Activated CD4-positive, alpha-beta memory T cell treated with anti-CD3 and anti-CD28 coated beads, Interleukin-2, amount 10 ng/mL, durations not matched to agents 7 days and 5 days (primary cell): ENCODE measurements at places on chromosomes 7 and 10. TPM values are rescaled to one million over a fixed set of nuclear protein-coding genes. Genes with fewer than 3 reads are reported as not detected.
A peak's percentile ranks its signal among the peaks of the same experiment; 100 is the strongest.

GRCh38 chr7:44311561-44312495 is 13.6 kb downstream of the CAMK2B start:
- peak; percentile 10 for DNase-seq

- peak; percentile 84 for DNase-seq
These were observed 37.5 kb downstream of the GDI2 start for GRCh38 chr10:5775685-5776084.

DNA sequence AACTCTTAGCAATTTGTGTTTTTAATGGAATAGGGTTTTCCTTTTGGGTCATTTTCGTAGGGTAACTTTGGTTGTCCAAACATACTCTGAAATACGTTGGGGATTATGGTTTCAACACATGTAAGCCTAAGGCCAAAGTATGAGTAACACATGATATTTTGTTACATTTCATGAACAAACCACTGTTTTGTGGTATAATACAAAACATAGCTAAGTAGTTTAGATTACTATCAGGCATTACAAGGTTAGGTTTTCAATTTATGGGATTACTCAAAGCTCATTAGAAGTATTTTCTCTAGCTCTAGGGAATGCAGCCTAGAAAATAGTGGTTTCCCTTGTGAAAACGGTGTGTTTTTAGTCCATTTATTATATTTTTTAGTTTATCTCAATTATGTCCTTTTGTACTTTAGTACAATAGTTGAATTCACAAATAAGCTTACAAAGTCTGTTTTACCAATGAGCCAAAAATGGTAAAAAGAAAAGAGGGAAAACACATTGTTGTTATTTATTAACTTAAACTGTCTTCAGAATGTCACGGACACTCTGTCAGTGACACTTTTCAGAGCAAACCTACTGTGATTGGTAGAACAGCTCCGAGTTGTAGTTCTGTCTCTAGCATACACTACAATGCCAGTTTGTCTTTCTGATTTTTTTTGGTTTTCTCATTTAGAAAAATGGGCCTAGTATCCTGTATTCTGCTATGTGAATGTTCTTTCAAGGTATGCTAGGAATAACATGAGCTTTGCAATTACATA is 473.7 kb downstream of the SUGCT start:
- no peak for DNase-seq

- DNase-seq = no peak
These were observed 17.3 kb upstream of the C10orf95 start for GRCh38 chr10:102468683-102469082.

DNA sequence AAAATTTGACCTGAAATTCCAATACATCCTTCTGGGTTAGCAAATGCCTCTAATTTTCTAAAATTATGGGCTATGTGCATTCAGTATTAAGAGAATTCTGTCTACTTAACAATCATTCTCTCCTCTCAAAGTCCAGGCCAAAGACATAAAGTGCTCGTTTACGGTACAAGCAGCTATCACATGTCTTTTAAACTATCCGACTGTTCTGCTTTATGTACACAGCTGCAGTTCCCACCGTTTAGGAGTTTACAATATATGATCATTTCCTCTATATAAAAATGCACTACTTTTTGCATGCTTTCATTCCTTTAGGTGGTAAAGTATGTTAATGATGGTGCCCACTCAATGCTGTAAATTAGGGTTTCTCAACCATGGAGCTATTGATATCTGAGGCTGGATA is 34.0 kb downstream of the CDK6 start:
- no peak for DNase-seq

DNA sequence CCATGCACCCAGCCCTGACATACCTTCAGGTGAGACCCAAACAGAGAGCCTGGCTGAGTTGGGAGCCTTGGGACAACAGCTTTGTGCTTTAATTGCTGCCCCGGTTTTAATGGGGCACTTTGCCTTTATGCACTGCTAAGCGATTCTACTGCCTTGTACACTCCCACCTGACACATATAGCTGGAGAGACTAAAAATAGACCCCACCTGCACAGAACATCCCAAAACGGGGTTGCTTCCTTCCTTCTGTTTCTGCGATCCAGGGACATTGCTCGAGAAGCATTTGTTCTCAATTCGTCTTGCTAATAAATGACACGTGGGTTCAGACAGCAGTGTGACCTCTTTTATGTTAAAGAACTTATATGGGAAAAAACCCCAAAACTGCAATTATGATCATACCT is 258.8 kb upstream of the MYO3A start:
- no peak for DNase-seq

GRCh38 chr10:63480237-63480636 is 14.5 kb upstream of the JMJD1C start:
- DNase-seq = no peak

- no peak for DNase-seq
These were observed 102.1 kb downstream of the DOCK4 start for GRCh38 chr7:112104120-112104519.

- no peak for DNase-seq
These were observed 164.2 kb upstream of the DPP6 start for GRCh38 chr7:153887749-153888569.

DNA sequence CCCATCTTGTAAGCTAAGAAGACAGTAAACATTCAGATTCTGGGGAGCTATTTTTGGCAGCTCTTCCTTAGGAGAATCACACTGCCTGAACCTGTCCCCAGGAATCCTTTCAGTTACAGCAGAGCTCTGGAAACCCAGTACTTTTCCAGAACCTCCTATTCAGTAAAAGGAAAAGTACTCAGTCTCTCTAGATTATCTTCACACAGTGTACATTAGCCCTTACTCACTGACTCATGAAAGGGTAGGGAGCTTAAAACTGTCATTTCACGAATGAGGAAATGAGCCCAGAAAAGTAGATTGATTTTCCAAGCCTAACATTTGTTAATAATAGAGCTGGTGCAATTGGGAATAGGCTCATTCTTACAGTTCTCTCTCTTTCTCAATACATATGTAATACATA is 3.9 kb upstream of the CNNM1 start:
- no peak for DNase-seq

GRCh38 chr7:130301501-130302020 is 8.6 kb downstream of the CPA4 start:
- DNase-seq = no peak

DNA sequence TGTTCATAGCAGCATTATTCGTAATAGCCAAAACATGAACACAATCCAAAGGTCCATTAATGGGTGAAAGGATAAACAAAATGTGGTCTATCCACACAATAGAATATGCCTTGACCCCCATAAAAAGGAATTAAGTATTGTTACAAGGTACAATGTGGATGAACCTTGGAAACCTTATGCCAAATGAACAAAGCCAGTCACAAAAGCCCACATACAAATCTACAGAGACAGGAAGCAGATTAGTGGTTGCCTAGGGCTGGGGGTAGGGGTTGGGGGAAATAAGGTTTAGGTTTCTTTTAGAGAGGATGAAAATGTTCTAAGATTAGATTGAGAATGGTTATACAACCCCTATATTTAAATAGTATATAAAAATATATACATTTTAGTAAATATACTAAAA is 34.8 kb downstream of the PIP4K2A start:
- no peak for DNase-seq

GNGT1 gene
- not detected for total RNA-seq

CC2D2B gene
- 0.35 TPM for total RNA-seq

TFR2 gene
- total RNA-seq = 8.8 TPM

ASZ1 gene
- total RNA-seq = not detected

ERVW-1 gene
- total RNA-seq = not detected

CUZD1 gene
- 2.1 TPM for total RNA-seq

ELN gene
- total RNA-seq = not detected

PTPRE gene
- 30.6 TPM for total RNA-seq
